Umbilical cord (tissue), 2 donors: ENCODE measurements at places on chromosomes 12 and 14. TPM values are rescaled to one million over a fixed set of nuclear protein-coding genes. Genes with fewer than 3 reads are reported as not detected.

DNA sequence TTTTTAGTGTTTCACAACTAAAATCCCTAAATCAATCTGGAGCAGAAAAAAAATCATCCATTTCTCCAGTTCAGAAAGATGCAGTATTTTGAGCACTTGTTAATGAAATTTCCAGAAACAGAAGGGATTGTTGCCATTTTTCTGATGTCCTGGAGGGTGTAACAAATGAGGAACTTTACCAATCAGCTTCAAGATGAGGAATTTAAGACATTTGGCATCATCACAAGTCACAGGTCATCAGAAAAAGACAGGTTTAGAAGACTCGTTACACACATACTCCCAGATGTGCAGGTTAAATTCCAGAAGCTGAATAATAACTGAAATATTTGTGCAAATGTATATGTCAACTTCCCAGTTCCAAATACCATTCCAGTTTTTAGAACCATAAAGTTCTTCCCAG, 482 bp upstream of the PSMC1 start:
- DNase-seq: peak; percentile 13

DNA sequence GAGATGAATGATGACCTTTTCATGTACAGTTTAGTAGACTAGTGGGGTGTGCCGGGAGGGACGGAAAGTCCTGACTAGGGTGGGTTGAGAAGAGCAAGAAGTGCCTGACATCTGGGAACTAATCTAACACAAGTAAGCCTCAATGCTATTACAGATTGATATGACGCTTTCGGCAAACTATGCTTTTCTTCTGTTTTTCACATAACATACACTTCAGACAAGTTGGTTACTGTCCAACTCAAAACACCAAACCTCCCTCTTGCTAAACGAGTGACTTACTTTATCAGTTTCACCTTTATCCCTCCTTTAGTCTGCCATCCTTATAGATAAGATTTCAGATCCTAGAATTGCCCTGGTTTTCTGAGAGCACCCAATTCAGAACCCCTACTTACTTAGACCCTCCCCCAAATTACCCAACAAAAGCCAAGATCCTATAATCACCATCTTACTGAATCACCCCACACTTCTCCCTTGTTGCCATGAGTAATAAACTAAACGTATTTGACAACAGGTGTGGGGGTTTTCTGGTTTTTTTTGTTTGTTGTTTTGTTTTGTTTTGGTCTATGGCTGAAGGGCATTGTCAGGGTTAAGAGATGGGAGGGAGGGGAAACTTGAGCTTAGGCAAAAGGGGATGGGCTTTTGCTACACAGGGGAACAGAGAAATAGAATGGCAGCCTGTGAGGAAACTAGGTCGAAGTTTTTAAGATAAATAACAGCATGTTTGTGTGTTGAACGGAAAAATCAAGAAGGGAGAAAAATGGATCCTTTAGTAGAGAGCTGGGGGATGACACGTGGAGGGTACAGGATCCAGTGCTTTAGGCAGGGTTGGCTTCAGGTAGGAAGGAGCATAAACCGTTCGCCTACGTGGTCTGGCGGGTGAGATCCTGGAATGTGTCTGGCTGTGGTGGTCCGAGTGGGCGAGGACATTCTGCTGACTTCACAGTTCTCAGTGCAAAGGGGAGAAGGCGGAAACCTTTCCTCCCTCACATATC, 6.1 kb upstream of the PSMA3 start:
- peak; percentile 70 for DNase-seq

- DNase-seq: no peak
These were observed 50.3 kb downstream of the AKAP6 start for GRCh38 chr14:32379447-32379846.

DNA sequence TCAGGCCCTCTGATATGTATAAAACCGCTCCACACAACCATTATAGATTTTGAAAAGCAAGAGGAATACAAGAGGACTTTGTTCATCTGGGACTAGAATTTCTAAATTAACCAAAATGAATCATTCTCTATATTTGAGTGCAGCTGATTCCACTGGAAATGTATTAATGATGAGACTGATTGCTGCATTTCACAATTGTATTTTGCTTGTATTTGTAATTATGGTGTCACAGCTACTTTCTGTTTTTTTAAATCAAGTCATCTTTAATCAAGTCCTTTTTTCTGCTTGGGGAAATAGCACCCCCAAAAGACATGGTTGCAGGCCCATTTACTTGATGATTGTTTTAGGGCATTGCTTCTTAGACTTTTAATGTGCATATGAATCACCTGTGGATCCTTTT, 162.4 kb downstream of the KICS2 start:
- DNase-seq: no peak

DNA sequence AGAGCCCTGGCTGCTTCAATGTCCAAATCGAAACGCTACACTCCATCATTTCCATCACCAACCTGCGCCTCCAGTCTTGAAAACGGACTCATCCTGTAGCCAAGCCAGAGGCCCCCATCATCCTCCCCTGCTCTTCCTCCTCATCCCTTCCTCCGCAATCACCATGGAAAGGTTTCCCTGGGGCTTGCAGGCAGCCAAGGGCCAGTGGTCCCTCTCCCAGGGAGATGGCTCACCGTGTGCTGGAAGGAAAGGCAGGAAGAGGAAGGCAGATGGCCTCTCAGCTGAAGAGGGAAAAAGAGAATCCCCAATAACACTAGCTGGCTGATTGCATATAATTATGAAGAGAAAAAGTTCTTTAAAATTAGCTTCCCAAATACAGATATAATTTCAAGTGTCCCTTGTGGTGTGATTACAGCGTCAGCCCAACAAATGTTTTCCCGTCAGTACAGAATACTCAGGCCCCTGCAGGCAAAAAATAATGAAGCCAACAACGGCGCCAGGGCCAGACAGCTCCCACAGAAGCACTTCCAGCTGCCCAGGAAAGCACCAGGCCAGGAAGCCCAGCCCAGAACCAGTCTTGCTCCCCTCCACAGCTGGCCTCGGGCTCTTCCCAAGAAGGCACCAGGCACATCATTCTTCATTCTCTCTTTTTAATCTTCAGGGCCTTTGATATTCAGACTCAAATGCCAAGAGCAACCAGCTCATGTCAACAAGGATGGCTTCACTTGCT, 24.7 kb downstream of the ITPK1 start:
- DNase-seq: no peak

DNA sequence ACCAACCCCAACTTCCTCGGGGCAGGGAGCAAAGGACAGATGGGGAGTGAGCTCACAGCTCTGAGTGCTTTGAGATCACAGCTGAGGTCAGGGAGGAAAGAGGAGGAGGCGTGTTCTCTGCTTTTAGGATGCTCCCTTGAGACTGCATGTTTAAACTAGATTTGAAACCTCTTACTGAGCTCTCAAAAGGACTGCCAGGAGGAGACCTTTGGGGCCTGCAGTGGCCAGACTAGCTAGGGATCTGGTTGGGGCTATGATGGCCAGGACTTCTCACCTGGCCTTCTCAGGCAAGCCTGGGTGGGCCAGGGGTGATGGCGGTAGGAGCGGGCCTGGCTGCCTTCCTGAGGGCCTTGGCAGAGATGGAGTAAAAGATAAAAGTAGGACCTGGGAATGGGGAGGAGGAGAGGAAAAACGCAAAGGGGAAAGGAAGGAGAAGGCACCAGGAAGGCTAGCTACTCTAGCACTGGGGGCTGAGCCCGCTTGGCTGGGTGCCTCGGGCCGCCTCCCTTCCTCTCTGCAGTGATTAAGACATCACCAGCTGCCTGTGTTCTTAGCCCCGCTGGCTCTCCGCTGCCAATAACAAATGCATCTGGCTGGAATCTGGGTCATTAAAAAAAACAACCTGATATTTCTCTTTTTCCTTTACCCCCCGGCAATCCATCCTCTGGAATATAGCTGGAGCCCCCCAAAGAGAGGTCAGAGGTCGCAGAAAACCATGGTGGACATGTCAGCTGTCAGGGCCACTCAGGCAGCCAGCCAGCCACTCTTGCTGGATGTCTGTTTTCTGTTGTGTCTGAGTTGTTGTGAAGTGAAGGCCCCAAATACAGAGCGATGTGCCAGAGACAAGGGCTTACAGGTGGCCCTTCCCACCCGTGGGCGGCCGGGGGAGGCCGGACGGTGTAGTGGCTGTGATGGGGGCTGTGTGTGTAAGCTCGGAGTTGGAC, 141.3 kb downstream of the TSPAN9 start:
- DNase-seq: peak; percentile 85

GRCh38 chr14:88452231-88452630, 66.8 kb downstream of the SPATA7 start:
- no peak for DNase-seq

- no peak for DNase-seq
These were observed 40.6 kb upstream of the LRTM2 start for GRCh38 chr12:1779783-1780182.

GRCh38 chr12:52797529-52797894, 1.6 kb upstream of the KRT3 start:
- no peak for DNase-seq

- no peak for DNase-seq
These were observed 238.5 kb upstream of the NAV3 start for GRCh38 chr12:77591959-77592743.

GRCh38 chr14:94907626-94908261, 137.8 kb upstream of the GSC start:
- no peak for DNase-seq

DNA sequence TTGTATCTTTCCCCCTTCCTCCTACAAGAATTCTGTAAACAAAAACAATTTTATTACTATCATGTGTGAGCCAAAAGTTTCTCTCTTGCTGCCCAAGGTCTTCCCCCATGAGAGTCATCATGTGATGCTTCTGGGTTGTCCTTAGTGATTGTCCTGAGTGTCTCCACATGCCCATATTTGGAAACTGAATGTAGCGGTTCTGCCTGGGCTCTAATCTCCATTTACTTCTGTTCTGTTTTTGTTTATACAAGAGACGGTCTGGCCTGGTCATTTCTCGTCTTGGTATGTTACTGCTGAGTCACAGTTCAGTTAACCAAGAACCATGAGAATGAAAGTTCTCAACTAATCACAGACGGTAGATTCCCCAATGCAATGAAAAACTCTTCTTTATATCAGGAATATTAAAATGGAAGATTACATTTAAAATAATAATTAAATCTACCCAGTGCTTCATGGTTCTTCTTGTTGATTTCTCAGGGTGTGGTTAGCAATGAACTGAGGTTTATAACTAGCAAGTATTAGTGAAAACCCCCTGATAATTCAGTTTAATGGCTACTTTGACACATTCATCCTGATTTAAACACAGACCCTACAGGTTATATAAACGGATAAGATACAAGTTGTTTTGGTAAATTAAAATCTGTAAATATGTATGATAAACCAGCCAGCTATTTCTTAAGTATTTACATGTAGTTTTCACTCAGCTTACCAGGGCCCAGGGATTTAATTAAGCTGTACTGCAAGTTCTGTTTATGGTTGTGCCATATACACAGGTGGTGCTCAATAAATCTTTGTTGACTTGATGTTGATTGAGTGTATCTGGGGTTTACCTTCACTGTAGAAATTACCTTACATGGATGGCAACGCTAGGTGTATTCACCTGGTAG, 81.1 kb downstream of the PELI2 start:
- peak; percentile 50 for DNase-seq

- peak; percentile 32 for DNase-seq
These were observed 100.7 kb downstream of the APAF1 start for GRCh38 chr12:98745578-98746391.

DNA sequence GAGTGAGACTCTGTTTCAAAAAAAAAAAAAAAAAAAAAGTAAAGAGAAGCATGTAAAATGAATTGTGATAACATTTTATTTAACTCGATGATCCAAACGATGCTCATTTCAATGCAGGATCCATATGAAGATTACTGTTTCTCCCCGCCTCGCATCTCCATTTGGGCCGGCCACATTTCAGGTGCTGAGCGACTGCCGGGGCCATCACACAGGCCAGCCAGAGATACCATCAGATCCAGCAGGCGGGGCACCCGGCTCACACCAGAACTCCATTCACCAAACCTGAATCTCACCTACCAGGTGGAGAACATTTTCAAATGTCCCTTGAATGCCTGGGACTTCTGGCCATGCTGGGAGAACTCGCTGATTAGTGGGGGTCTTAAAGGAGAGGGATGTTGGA, 18.0 kb upstream of the FZD10 start:
- no peak for DNase-seq

DNA sequence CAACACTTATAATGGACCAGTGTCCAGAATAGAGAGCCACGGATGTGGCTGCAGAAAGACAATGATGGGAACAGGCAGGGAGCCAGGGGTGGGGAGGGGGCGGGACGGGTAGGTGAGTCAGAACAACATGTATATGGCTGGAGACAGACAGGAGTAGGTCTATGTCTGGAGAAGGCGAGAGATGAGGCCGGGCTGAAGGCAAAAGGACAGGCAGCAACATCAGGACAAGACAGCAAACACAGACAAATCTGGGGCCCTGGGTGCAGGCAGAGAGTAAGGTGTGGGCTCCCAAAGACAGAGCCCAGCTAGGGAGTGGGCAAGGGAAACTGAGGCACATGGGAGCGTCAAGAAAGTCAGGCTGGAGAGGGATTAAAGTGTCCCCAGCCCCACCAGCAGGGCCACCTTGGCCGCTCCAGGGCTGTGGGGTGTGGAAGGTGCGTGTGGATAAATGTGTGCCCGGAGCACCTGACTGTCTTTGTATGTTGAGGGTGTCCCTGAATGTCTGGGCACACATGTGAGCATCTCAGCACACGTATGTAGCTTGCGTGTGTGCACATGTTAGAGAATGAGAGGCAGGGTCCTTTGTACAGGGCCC, 44.1 kb downstream of the FAM222A start:
- no peak for DNase-seq

DNA sequence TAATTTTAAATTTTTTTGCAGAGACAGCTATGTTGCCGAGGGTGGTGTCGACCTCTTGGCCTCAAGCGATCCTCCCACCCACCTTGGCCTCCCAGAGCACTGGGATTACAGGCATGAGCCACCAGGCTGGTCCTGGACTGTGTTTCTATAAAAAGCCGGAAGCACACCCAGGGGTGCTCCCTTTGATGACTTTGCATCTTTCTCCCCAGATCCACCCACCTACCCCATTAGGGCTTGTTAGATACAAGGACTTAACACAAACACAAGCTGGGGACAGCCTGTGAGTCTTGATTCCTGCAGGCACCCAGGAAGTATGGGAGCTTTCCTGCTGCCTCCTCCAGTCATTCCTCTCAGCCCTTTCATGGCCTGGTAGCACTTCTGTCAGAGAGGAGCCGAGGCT, 67.0 kb downstream of the MAP1LC3B2 start:
- no peak for DNase-seq

DNA sequence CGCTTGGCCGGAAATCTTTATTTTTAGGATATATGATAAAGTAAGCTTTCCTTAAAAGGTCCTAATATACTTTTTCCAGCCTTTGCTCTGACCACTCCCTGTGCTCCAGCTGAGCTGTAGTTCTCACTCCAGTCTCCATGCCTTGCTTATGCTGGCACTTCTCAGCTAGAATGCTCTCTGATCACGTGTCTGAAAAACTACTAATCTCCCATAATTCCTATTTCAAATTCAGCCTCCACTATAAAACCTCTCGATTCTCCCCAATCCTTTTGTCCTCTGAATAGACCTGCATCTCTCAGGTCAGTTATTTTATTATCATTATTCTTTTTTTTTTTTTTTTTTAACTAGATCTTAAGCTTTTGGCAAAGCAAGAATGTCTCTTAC, 3.7 kb downstream of the BIN2 start:
- DNase-seq: no peak

OTOGL gene
- total RNA-seq: 3.1 TPM

TAS2R13 gene
- total RNA-seq: 5.3 TPM

KLRC3 gene
- not detected for total RNA-seq

GNG2 gene
- total RNA-seq: 20.9 TPM

PA2G4 gene
- total RNA-seq: 69.8 TPM

ZNF839 gene
- total RNA-seq: 13.0 TPM

MGAT2 gene
- 37.6 TPM for total RNA-seq
